ENCODE measurements at places on chromosomes 13 and 19. TPM values are rescaled to one million over a fixed set of nuclear protein-coding genes. Genes with fewer than 3 reads are reported as not detected.

DNA sequence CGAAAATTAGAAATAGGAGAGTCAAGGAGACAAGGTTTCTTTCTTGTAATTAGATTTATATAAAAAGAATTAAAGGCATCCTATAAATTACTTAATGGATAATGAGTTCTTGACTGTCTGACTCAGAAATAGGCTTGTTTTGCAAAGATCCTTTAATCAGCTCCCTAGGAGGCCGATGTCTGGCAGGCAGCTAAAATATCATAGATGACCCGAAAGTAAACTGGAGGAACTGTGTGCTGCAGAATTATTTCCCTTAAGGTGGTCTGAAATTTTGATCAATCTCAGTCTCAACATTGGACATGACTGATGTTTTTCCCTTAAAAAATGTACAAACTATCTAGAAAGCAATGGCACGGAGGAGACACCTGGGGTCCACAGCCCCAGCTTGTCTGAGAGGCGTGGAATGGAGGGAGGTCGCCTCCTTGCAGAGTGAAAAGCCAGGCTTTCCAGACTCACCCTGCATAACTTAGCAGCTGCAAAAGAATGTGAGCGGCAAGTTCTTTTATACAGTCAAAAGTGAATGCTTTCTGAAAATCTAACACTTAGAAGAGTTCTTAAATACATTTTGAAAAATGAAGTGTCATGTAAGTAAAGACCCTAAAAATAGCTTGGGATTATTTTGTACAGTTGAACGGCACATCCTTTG is 44.8 kb downstream of the MBNL2 start:
- peak; percentile 51 for DNase-seq

DNA sequence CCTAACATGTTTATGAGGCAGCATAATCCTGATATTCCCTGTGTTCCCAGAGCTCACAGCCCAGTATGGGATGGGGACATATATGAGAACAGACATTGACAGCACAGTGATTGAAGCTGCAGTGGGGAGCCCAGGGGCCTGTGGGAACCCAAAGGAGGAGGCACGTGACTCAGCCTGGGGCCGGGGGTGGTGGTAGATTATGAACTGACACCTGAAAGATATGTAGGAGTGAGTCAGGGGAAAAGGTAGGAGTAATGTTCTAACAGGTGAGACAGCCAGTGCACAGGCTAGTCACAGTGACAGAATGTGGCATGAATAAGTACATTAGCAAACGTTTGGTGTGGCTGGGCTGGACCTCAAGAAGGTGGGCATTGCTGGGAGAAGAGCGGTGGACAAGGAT is 29.0 kb downstream of the CKM start:
- no peak for DNase-seq

GRCh38 chr19:48670699-48671445 is 1.9 kb downstream of the NTN5 start:
- no peak for DNase-seq

DNA sequence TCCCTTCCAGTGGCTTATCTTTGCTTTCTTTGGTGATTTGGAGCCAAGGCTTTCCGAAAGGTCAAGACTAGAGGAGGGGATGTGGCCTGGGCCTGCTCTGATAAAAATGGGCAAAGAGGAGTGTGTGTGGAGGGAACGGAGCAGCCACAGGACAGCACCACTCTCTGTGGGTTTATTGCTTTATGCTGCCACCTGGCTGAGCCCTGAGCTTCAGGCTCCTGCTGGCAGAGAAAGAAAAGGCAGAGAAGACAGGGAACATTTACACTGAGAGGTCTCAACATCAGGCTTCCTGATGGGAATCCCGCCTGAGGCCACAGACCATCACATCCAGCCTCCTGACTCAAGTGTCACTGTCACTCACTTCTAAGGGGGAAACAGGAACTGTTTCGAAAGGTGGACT is 9.2 kb upstream of the GSX1 start:
- DNase-seq: no peak

GRCh38 chr19:5592531-5593342 is 25.0 kb upstream of the TINCR start:
- DNase-seq: no peak

DNA sequence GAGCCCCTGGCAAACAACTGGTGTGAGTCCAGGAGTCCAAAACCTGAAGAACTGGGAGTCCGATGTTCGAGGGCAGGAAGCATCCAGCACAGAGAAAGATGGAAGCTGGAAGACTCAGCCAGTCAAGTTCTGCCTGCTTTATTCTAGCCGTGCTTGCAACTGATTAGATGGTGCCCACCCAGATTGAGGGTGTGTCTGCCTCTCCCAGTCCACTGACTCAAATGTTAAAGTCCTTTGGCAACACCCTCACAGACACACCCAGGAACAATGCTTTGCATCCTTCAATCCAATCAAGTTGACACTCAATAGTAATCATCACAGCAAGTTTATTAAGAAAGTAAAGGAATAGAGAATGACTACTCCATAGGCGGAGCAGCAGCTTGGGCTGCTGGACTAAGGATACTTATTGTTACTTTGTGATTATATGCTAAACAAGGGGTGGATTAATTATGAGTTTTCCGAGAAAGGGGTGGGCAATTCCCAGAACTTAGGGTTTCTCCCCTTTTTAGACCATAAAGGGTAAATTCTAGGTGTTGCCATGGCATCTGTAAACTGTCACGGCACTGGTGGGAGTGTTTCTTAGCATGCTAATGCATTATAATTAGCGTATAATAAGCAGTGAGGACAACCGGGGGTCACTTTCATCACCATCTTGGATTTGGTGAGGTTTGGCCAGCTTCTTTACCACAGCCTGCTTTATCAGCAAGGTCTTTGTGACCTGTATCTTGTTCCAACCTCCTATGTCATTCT is 65.6 kb upstream of the KCTD15 start:
- no peak for DNase-seq

DNA sequence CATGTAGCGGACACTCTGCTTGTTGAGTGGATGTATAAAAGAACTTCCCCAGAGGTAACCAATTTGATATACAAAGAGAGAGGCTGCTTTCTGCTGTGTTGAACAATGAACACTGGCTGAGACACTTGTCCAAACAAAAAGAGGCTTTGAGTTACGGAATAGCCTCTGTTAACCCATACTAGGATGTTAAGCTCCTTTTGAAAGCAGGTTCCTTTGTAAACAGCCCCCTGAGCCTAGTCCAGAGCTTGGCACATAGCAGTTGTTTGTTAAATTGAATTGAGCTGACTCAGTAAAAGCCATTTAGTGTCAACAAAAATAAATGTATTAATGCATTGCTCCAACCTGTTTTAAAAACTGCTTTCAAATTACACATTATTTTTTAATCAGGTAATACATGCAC is 200.1 kb downstream of the MZT1 start:
- DNase-seq: no peak

- DNase-seq: no peak
Observed at GRCh38 chr13:21796775-21797514, 126.1 kb downstream of the FGF9 start.

DNA sequence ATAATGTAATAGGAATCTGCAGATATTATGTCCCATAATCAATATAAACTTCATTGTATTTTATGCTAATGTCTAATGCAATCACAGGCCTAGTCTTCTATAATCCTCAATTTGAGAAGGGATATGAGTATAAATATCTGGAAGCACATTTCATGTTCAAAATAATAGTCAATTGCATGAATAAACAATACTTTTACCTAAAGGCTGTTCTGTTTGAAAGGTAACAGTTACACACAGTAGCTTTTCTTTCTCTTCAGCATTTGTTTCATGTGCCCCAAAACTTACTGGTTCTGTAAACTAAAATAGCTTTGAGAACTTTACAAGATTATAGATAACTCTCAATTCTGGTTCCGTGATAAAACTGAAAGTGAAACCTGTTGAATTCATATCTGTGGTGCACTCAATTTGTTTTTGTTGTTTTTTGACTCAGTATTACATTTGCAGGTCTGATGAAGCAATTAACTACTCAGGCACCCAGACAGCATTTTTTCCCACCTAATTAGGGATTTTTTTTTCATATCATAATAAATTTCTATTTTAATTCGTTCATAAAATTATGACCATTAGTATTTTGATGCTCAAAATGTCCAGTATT is 1193.8 kb downstream of the SLITRK1 start:
- DNase-seq: no peak

DNA sequence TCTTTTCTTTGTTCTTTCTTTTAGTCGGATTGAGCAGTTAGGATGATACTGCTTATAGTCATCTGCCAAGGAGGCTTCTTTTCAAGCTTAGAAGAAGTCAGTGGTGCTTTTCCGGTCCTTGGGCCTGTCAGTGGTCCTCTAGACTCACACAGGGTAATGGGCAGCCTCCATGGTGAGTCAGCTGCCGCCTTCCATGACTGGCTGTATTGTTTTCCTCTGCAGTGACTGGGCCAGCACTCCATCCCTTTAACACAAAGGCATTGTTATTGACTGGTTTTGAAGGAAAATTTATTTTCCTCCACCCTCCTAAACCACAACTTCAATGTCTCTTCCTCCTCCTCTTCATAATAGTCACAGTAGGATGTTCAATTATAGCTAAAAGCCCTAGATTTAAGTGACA is 47.1 kb upstream of the CNMD start:
- DNase-seq: no peak

- DNase-seq: no peak
Observed at GRCh38 chr19:41771410-41771809, 16.1 kb downstream of the CEACAM6 start.

GRCh38 chr19:7922836-7923195 is 2.7 kb downstream of the SNAPC2 start:
- no peak for DNase-seq

- DNase-seq: peak; percentile 27
Observed at GRCh38 chr19:6249296-6249695, 30.5 kb downstream of the MLLT1 start.

DNA sequence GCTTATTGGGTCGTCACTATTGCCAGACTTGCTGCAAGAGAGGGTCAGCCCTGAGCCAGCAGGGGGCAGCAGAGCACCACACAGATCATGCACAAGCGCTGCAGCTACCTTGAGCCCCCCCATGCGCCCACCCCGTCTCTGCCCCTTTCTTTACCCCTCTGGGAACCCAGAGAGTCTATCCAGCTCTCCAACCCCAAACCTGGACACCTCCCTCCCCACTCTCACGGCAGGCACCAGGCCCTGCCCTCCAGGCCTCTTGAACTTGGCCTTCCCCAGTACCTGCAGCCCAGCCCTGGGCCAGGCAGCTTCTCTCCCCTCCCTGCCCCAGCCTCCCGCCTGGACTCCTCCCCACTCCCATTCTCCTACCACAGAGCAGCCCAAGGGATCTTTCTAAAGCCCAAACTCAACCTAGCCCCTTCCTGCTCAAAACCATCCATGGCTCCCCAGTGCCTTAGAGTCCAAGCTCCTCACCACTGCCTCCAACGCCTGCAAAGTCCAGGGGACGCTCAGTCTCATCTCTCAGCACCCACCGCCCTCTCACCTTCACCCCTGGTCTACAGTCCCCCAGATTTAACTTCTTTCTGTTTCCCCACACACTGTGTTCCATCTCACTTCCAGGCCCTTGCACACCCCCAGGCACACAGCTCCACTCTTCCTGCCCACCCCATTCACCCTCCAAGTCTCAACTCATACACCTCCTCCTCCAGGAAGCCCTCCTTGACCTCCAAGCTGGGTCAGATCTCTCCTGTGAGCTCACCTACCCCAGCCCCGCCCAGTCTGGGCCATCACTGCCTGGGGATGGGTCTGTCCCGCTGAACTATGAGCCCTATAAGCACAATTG is 9.4 kb upstream of the CEACAM16 start:
- DNase-seq: peak; percentile 25

DNA sequence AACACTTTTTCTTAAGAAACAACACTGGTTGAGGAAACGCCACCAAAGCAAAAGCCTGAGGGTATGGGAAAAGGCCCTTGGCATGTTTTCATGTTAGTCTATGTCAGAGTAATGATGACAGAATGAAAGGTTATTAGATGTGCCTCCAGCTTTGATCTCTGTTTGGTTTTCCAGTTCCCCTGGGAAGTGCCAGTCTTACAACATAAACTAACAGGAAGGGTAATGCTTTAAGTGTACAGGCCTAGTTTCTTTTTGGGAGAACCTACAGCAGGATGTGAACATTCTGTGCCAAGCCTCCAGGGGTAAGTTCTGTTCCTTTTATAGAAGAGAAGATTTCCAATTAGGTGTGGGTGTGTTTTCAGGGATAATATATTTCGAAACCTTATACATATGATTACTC is 121.7 kb downstream of the FNDC3A start:
- peak; percentile 48 for DNase-seq

DNA sequence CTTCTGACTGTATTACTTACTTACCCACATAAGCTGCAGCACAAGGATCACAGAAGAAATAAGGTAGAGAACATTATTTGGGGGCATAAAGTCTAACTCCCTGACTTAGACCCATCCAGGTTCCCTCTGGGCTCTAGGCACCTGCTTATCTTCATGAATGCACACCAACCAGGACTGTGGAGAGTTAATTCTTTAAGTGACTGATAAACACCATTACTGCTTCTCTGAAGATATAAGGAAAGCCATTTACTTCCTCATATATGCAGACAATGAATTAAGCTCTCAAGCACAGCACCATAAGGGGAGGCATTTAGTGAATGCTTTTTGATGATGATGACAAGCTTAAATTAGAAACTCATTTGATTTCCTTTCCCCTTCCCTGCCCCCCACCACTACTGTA is 22.5 kb downstream of the OBI1 start:
- DNase-seq: no peak

DNA sequence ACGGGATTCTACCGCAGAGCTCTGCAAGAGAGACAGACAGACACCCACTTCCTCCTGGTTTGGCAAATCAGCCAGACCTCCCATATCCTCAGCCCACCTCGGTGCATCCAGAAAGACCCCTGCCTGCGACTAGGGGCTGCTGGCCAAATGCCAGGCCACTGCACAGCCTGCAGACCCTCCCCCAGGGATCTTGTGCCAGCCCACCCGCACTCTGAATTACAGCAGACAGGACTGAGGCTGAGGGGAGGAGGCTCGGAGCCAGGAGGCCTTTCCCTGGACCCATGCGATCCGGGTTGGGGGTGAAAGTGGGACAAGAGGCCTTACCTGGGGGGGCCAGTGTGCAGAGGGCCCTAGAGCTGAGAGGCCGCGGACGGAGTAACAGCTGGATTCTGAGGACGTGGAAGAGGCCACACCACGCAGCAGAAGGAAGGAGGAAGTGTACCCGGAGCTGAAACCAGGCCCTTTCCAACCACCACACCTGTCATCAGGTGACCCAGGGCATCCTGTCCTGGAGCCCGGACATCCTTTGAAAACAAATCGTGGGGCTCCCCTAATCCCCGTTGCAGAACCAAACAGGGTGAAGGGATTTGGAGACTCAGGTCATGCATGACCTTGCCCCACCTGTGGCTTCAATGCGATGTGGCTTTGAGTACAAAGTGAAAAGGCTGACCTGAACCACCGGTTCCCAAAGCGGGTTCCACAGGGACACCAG is 993 bp downstream of the FUT6 start:
- no peak for DNase-seq

- DNase-seq: no peak
Observed at GRCh38 chr13:26198116-26198515, 24.0 kb downstream of the RNF6 start.

GRCh38 chr19:3513229-3514140 is 7.4 kb downstream of the FZR1 start:
- no peak for DNase-seq

The EPSTI1 gene
- 96.0 TPM for total RNA-seq

The ZNF256 gene
- 7.1 TPM for total RNA-seq

The ZIC5 gene
- 0.17 TPM for total RNA-seq

The B3GNT3 gene
- 0.36 TPM for total RNA-seq

The PPP1R12C gene
- total RNA-seq: 86.2 TPM

The FFAR3 gene
- not detected for total RNA-seq

Measured in astrocyte (in vitro differentiated cells and primary cell).